Fibroblast of the conjunctiva (primary cell): ENCODE measurements at places on chromosomes 5 and 9.

GRCh38 chr5:52837591-52838001, 49.9 kb downstream of the ITGA1 start:
- peak; percentile 33 for DNase-seq

DNA sequence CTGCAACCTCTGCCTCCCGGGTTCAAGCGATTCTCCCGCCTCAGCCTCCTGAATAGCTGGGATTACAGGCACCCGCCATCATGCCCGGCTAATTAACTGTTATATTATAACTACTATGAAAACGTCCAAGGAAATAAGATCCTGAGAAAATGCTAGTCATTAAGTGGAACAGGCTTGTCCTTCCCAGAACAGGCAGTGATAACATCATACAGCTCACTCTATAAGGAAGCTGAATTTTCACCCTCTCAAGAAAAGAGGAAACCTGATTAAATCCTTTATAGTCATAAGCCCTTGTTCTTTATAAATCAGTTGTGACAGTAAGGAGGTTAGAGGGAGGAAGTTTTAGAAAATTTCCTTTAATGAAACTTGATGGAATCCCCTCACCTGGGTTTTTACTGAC, 163.9 kb upstream of the CLINT1 start:
- no peak for DNase-seq

GRCh38 chr5:5348135-5348534, 74.3 kb upstream of the ICE1 start:
- no peak for DNase-seq

DNA sequence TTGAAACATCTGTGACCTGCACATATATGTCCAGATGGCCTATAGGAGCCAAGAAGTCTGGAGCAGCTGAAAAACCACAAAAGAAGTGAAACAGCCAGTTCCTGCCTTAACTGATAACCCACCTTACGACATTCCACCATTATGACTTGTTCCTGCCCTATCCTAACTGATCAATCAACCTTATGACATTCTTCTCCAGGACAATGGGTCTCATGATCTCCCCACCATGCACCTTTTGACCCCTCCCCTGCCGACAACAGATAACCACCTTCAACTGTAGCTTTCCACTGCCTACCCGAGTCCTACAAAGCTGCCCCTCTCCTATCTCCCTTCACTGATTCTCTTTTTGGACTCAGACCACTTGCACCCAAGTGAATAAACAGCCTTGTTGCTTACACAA, 233.8 kb downstream of the CCDC171 start:
- no peak for DNase-seq

DNA sequence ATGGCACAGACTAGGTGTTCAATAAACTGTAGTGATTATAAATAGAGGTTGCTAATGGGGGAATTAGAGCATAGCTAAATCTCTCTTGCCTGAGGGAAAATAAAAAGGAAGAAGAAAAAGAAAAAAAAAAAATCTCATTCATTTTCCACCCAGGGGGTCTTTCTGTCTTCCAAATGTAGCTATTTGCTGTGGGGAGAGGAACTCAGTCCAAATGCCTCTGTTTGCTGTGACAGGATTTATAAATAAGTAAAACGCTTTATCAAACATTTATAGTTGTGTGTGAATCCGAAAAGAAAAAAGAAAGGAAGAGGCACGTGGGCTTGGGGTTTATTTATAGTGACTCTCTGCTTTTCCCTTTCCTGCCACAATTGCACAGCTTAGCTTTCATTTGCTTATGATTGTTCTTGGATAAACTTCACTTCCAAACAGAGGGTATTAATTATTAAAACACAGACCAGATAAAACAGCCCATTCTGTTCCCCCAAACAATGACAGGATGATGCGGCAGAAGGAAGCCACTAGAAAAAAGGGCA, 245.7 kb downstream of the ASTN2 start:
- no peak for DNase-seq

GRCh38 chr9:92717201-92718085, 47.2 kb downstream of the BICD2 start:
- DNase-seq = no peak
